Stimulated activated CD4-positive, alpha-beta T cell treated with anti-CD3 and anti-CD28 coated beads, Interleukin-4, amount 100 ng/mL, for 1 hour (primary cell): ENCODE measurements at places on chromosomes 6 and 20.

- DNase-seq, result no peak
These were observed 110.5 kb downstream of the MANEA start for GRCh38 chr6:95687839-95688238.

DNA sequence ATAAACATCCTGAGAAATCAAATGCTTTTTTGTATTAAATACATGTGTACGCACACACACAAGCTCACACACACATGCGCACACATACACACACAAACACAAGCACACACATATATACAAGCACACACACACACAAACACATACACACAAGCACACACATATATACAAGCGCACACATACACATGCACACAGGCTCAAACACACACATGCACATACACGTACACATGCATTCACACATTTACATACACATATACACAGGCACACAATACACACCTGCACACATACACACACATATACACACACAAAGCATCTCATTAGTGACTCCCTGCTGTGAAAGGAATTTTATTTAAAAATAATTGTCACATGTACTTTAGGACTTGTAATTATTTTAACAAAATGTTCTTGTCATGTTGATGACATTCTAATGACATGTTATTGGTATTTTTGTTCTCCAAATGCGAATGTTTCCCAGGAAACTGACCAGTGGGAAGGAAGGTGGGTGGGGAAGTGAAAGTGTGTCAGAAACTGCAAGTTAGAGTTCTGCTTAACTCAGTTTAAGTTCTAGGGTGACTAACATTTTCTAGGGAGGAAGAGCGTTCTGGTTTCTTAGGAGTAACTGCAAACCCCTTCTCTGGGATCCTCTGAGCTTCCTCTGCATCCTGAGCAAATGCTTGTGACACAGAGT, 113.9 kb upstream of the ZNF217 start:
- no peak for DNase-seq

DNA sequence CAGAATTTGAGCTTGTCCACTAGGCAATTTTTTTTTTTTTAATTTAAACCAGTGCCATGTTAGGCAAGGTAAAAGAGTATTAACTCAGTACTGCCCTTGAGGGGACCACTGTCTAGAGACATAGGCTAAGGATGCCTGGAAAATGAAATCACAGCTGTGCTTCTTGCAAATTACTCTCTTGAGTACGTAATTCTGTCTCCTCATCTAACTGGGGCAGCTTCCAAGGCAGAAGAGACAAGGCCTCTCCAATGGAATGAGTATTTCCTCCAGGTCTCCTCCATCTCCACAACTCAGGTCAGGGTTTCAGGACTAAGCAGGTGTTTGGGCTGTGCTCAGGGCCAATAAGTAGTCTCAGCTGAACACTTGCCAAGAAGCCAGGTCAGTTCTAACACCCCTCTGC, 33.8 kb upstream of the MRPS10 start:
- no peak for DNase-seq

DNA sequence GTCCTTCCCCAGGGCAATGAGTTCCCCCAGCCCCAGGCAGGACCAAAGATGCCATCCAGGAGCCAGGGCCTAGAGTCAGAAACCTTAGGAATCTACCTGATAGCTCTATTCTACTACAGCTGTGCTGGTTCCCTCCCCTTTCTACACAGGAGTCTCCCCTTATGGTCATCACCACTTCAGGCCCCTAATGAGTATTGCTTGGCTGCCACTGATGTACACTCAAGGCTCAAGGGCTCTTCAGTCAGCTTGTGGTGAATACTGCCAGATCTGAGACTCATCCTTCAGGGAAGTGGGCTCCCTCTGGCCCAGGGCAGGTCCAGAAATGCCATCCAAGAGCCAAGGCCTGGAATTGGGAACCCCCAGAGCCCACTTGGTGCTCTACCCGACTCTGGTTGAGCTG, 248.6 kb downstream of the ALDH8A1 start:
- no peak for DNase-seq

DNA sequence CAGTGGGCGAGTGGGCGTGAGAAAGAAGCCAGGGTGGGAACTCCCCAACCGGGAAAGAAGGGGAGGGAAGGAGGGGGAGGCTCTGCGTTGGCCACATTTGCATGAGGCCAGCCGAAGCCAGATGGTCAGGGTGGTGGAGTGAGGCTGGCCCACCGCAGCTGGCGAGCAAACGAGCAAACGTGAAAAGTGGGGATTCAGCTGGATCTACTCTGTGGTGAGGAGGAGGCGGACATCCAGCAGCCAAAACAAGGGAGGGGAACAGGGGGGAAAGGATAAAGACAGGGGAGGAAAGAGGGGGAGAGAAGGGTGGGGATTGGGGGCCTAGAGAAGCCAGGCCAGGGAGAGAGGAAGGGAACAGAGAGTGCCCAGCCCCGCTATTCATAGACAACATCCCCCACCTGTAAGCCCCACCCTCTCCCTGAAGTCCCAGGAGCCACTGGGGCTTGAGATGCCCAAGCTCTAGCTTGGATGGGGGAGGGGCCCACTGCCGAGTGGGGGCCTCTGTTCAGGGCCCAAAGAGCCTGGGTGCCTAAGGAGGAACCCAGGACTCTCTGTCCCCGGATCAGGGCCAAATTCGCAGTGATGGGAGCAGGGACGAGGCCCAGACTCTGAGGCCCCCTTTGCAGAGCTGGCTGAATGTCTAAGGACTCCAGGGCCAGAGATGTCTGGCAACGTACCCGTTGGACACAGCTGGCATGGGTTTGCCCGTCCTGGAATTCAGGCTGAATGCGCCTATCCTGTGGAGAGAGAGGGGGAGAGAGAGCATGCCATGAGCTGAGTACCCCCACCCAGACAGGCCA, 45.1 kb downstream of the CPNE5 start:
- no peak for DNase-seq

- no peak for DNase-seq
These were observed 15.6 kb downstream of the COL21A1 start for GRCh38 chr6:56231827-56232226.

DNA sequence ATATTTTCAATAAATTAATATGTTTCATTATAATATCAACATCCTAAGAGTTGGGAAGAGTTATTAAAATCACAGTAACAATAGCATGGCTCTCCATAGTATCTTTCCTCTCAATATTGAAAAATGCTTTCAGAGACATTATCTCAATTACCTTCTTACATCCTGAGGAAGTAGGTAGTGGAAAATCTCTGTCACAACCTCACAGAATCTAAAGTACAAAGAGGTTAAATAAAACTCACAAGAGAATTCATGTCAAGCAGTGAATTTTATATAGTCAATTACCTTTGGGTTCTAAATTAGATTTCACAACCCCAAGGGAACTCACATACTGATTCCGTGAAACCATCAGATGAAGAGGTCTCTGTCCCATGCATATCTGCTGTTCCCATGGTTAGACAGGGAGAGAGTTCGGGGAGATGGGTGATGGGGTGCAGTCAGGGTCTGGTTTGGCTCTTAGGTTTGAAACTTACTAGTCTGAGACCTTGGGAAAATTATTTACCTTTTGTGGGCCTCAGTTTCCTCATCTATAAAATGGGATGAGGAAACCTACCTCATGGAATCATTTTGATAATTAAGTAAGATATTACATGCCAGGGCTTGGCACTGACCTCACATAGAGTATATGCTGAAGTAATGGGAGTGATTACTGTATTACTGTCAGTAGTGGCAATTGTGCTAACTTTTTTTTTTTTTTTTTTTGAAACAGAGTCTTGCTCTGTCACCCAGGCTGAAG, 74.0 kb upstream of the SNX9 start:
- DNase-seq, result no peak

DNA sequence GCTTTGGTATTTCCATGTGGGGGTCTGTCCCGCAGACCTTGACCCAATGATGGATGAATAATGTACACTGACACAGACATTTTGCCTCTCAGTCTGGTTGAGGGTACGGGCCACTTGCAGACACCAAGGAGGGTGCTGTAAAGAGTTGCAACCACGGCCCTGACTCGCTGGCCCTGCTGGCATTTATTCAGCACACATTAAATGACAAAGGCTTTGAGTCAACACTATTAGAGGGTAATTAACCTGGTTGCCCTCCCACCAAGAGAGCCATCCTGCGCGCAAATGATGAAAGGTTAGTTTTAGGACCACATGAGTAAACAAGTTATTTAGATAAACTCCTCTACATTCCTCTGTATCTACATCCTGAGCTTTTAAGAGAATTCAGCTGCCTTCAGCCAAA, 308.9 kb upstream of the MMS22L start:
- no peak for DNase-seq

GRCh38 chr6:1364791-1365190, 24.6 kb upstream of the FOXF2 start:
- no peak for DNase-seq

DNA sequence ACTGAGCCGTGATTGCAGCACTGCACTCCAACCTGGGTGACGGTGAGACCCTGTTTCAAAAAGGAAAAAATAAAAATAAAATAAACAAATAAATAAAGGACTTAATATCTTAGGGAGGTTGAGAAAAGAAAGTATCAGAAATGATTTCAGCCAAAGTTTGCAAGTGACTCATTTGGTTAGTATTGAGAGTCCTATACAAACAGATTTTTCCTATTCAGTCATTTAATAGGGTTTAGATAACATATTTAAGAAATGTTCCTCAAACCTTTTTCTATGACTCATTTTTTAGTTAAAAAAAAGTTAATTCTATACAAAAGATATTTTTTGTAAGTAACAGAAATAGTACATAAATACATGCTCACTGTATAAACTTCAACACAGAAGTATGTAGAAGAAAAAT, 235.1 kb downstream of the GJA1 start:
- DNase-seq, result no peak

DNA sequence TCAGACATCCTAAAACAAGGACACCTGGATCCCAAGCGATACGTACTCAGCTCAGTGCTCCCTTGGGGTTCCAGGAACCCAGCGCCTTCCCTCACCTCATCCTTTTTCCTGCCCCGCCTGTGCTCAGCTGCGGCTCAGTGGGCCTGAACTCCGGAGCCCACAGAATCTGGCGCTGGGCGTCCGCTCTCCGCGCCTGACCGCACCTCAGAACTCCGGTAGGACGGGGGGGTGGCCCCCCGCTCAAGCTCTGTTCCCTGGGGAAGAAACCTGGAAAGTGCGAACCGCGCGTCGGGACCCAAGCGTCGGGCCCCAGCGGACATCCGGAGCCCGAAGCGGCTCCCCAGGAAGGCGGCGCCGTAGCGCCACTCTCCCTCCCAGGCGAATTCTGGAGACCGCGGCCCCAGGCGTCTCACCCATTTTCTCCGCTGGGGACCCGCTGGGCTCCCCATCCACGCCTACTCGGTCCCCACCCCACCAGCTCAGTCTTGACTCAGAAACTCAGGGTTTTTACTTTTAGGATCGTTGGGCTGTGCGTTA, 336 bp upstream of the LY6G5C start:
- peak; percentile 48 for DNase-seq

DNA sequence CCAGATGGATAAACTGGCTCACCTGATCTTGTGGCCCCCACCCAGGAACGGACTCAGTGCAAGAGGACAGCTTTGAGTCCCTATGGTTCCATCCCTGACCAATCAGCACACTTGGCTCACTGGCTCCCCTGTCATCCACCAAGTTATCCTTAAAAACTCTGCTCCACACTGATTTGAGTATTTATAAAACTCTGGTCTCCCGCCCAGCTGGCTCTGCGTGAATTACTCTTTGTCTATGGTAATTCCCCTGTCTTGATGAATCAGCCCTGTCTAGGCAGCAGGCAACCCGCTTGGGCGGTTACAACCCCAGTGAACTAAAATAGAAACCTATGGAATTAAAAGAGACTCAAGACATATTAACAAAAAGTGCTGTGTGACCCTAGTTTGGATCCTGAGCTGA, 38.1 kb upstream of the CD83 start:
- DNase-seq, result peak; percentile 39

- no peak for DNase-seq
These were observed 383.8 kb downstream of the ADGRB3 start for GRCh38 chr6:69018906-69019305.

GRCh38 chr6:134537146-134537555, 219.2 kb upstream of the SGK1 start:
- no peak for DNase-seq

DNA sequence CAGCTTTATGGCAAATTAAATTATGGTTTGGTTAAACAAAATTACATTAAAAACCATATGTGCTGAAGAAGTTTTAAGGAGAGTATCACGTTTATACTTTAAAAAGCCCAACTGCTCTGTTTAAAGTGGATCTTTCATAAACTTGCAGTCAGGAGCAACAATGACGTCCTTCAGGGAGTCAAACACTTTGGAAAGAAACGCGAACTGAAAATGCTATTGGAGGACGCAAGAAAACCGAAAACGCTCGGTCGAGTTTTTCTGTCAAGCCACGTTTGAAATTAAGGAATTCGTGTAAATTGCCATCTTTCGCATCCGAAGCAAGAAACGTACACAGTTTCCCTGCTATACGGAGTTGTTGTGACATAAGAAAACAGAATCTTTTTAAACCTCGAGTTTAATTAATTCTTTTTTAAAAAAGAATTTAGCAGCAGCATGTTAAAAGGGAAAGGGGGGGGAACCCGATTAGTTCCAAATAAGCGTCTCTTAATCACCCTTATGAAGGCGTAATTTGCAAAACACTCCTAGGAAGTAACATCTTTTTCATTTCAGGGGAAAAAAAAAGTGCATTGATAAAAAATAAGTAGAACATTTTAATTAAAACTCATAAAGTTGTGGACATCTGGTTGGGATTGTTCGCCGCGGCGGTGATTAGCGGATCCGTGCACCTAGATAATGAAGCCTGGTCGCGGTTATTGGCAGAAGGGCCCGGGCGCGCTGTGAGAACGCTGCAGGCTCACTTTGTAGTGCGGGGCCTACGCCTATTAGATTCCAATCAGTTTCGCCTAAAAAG, 295.4 kb downstream of the TFAP2C start:
- no peak for DNase-seq

GRCh38 chr20:8658103-8658502, 410.8 kb upstream of the PLCB4 start:
- no peak for DNase-seq

DNA sequence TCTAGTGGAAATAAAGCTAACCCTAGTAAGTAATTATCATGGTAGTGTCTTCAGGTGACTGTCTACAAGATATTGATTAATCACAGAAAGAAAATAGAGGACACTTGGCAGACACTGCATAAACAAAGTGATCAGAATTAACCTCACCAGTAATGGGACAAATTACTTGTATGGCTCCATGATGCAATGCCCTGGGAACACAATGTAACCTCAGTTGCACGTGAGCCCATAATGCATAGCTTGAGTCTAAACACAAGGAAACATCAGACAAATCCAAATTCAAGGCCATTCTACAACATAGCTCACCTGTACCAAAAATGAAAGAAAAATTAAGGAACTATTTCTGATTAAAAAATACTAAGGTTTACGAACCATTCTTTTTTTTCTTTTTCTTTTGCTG, 92.4 kb upstream of the SSTR4 start:
- no peak for DNase-seq

DNA sequence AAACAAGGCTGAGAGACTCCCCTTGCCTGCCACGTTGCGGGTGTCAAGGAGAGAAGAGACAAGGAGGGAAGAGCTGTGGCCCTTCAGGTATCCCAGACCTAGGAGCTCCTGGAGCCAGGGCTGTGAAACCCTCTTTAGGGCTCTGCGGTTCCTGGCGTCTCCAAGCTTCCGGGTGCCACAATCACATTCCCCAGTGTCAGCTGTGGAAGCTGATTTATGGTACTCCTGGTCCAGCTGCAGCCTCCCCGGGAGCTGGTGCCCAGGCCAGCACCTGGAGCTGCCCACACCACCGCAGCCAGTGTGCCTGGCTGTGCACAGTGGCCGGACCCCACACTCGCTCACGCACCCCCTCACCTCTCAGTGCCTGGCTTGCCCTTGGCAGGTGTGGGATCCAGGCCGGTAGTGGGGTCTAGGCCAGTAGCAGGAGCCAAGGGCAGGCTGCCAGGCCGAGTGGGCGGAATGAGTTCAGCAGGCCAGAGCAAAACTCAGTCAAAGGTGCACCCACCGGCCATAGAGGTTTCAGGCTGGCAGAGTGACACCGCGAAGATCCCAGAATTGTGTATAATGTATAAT, 58.9 kb upstream of the L3MBTL3 start:
- DNase-seq, result no peak
